ENCODE measurements at places on chromosomes 3 and 15.

DNA sequence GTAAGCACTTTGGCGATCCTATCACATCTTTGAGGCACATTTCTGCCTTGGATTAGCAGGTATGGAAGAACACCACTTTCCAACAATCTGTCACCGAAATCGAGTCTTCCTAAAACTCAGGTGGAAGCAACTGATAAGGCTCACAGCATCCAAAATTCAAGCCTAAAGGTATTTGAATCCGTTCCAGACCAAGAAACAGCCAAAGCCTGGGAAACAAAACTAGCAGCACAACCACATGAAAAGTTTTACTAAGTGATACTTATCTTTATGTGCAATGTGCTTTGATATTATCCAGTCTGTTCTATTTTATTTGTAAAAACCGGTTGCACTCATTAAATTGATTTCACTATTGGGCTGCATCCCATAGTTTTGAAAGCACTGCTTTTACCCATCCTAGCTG lies 40.5 kb upstream of the FAM174B start:
- no peak for DNase-seq

DNA sequence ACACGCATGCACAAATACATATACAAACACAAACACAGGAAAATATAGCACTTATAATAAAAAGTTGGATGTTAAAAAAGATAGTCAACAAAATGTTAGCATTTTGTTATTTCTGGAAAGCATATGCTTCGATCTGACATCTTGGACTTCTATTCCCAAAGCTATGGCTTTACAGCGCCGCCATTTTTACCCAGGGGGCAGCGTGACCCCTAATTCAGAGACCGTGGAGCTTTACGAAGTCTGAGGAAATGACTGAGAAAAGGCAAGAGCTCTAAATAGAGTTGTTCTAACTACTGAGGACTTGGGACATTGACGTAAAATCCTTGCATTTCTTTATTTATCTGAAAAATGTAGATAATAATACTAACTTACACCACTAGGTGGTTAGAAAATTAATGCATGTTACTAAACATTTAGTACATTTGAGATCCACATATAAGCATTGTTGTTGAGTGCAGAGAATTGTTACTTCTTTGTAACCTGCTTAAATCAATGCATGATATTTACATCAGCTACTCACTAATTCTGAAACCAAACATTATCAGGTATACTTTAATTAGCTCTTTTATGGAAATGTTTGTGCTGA lies 155.4 kb downstream of the TP63 start:
- DNase-seq = no peak

DNA sequence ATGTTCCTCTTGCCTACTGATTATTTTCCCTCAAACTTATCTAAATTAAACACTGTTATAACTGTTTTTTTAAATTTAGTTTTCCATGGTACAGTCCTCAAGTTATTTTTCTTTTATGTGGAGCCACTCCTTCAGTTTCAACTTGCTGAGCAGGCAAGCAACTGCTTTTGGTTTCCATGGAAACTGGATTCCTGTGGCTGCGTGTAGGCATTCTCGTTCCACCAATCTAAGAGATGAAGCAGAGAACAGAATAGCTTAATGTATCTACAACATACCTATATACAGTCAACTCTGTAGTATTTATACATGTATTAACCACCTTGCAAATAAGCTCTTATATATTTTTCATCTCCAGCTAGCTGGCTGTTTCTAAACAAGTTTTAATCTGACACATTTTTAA lies 25.8 kb upstream of the ANXA2 start:
- no peak for DNase-seq

DNA sequence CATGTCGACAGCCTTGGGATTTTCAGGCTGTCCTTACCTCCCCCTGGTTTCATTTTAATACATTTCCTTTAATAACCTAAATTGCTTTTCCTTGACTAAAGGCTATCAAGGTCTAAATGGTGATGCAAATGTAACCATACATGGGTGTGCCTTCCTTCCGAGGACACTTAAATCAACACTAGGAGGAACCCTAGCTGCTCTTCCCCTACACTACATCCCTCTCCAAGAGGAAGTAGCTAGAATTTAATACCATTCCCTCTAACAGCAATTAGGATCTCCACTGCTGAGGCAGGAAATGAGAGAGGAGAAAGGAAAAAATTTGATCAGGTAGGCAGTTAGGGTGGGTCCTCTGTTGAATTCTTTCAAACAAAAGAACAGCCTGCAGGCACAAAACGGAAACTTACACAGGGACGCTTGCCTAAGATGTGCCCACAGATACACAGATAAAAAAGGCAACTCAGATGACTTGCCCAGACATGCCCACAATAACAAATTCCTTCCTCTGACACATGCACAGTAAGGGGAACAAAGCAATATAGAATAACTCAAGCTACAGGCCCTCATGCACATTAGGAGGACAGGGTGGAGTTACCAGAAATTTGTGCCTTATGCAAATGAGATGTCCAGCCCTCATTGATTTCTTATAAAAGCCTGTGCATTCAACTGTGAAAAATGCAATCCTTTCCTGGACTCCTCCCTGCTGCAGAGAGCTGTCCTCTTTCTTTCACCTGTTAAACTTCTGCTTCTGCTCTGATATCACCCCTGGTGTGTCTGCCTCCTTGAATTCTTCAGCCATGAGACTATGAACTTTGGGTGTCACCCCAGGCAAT lies 1024.4 kb upstream of the CADM2 start:
- no peak for DNase-seq

DNA sequence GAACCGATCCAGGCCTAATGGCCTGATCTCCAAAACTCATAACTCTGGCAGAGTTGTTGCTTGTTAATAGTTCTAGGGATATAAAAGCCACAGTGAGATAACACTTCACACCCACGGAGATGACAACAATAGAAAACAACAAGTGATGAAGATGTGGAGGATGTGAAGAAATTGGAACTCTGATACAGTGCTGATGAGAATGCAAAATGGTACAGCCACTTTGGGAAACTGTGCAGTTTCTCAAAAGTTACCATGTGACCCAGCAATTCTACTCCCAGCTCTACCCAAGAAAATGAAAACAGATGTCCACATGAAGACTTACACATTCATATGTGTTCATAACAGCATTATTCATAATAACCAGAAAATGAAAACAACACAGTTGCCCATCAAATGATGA lies 3.8 kb downstream of the CMTM7 start:
- no peak for DNase-seq

DNA sequence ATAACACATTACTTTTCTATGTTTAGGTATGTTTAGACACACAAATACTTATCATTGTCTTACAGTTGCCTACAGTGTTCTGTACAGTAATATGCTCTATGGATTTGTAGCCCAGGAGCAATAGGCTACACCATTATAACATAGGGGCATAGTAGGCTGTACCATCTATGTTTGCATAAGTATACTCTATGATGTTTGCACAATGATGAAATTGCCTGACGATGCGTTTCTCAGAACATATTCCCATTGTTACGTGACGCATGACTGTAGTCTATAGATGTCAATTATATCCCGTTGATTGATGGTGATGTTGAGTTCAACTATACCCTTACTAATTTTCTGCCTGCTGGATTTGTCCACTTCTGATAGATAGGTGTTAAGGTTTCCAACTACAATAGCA lies 139.4 kb upstream of the PFN2 start:
- no peak for DNase-seq

DNA sequence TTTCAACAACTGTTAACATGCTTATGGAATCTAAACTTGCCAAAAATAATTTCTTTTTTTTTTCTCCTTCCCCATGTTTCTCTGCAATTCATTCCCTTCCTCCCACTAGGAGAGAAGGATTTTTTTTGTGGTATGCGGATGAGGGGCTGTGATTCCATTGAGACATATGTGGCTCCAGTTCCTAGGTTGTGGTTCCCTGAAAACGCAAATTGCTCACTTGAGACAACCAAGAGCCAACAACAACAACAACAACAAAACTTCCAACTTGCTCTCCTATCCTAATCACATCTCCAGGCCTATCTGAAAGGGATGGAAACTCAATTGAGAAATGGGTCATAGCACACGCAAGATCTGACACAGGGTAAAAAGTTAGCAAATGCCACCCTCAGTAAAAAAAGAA lies 406.5 kb upstream of the TGFBR2 start:
- DNase-seq = no peak

GRCh38 chr3:185473290-185473815 lies 25.5 kb downstream of the TMEM41A start:
- no peak for DNase-seq

DNA sequence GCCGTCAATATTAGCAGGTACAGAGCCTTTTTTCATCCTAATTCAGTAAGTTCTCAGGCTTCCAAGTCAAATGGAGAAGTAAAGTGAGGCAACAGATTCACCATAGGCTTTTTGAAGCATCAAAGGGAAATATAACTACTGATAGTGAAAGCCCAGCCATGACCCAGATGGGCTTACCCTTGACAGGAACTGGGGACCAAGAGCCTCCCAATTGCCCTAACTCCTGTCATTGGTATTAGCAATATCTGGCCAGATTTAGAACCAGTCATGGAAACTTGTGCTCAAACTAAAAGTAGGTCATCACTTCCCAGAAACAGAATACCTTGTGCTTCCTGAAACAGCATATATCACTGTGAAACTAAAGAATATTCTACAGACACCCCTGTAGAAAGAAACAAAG lies 33.0 kb downstream of the NME9 start:
- DNase-seq = no peak

- DNase-seq = no peak
These were observed 57.9 kb downstream of the ACAP2 start for GRCh38 chr3:195384952-195385351.

- no peak for DNase-seq
These were observed 8.4 kb downstream of the DUOX2 start for GRCh38 chr15:45105586-45105985.

DNA sequence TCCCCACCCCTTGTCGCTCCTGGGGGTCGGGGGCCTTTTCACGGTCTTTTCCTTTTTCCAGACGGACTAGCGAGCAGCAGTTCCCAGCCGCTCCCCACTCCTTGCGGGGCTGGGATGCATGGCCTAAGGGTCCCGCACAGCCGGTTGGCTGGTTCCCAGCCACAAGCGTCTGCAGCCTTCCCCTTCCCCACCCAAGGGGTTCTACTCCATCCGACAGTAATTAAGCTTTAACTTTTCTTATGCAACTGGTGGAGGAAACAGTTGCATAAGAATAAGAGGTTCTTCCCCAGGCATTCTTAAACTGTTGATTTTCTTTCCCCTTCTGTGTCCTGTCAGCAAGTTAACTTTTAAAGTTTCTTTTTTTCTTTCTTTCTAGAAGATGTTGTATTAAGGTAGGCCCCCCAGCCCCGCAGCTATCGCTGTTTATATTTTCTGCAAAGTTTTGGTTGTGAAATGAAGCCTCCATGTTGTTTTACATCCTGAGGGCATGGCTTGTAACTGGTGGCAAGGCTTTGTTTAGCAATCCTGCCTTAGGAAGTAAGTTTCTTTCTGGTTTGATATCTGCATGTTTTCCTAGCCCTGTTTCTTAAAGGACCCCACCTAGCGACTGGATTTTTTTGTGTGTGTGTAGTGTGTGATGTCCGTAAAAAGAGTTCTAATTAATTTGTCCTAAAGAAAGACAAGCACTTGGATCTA lies 207.5 kb downstream of the ZNF385D start:
- DNase-seq = no peak

All from NCI-H774 (cell line).